ENCODE measurements at places on chromosomes 2 and 18.

- DNase-seq = no peak
Observed at GRCh38 chr2:108586631-108587030, 52.4 kb downstream of the LIMS1 start.

GRCh38 chr2:118148809-118149208, 60.5 kb downstream of the INSIG2 start:
- DNase-seq = no peak

GRCh38 chr2:99242151-99242550, 13.3 kb downstream of the LYG2 start:
- DNase-seq = no peak

- no peak for DNase-seq
Observed at GRCh38 chr2:116467243-116467642, 1347.2 kb upstream of the DDX18 start.

DNA sequence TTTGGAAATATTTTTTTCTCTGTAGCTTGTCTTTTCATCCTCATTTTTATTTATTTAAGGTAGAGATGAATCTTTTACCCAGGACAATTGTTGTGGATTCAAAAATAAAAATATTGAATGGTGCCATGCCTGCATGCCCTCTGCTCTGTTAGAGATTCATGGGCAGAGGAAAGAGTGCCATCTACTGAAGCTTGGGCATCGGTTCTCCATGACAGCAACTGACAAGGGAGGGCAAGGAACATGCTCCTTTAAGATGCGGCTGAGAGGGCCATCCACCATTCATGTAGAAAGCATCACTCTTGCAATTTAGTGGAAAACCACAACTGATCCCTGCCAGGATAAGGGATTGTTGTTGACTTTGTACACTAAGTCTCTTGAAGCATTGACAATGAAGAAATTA, 79.9 kb downstream of the PARD3B start:
- DNase-seq = no peak

GRCh38 chr2:137051778-137052398, 286.5 kb downstream of the THSD7B start:
- DNase-seq = no peak

DNA sequence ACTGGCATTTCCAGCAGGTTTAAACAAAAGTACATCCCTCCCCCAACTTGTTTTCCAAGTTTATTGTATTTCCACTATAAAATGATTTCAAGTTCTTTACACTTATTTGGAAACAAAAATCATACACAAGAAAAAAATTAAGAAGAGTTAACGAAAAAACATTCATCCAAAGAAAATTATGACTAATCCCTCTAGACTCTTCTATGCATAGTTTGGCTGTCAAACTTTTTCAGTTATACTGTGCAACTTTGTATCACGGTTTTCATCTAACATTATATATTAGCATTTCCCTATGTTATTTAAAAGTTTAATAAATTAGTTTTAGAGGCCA, 627 bp downstream of the WDCP start:
- DNase-seq = no peak

DNA sequence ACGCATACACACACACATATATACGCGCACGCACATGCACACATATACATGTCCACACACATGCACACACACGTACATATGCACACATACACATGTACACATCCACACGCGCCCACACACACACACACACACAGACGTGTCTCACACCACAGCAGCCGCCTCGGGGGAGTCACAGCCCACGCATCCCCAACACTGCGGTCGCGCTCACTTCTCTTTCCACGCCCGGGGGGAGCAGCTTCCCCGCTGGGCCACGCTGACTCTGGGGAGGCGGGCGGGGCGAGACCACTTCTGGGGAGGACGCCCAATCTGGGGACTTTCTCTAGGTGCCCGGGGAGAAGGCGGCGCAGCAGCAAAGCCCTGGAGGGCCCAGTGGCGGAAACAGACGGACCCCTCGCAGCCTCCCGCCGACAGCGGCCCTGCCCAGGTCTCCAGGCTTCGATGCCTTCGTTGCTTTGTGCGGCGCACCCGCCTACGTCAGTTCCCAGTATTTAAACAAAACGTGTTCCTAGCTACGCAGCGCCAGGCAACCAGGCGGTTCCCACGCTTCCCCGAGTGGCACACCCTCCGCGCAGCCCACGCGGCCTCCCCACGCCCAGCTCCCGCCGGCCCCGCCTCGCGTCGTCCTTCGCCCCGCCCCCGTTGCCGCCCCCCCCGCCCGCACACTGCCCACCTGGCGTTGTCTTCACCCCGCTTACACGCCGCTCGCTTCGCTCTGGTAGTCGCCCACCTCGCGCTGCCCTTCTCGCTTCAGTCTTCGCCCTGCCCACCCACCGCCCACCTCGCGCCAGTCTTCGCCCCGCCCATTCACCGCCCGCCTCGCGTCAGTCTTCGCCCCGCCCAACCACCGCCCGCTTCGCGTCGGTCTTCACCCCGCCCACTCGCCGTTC, 810 bp upstream of the RBFA start:
- DNase-seq = no peak

- no peak for DNase-seq
Observed at GRCh38 chr2:99707592-99707991, 217.8 kb upstream of the REV1 start.

GRCh38 chr2:146451972-146452371, 1392.9 kb upstream of the ACVR2A start:
- DNase-seq = no peak

GRCh38 chr2:33336036-33336625, 140.3 kb upstream of the RASGRP3 start:
- DNase-seq = no peak

DNA sequence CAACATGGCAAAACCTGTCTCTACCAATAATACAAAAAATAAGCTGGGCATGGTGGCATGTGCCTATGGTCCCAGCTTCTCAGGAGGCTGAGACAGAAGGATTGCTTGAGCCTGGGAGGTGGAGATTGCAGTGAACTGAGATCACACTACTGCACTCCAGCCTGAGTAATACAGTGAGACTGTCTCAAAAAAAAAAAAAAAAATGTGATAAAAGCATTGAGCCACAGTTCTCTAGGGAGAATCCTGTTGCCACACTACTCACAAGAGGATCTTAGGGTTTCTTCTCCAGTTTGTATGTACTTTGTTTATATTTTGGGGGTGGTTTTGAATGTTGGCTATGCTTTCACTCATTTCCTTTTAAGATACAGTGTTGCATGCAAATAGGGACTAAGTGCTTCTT, 62.0 kb downstream of the TMEM185B start:
- DNase-seq = no peak

- no peak for DNase-seq
Observed at GRCh38 chr2:209808521-209808920, 36.9 kb downstream of the UNC80 start.

DNA sequence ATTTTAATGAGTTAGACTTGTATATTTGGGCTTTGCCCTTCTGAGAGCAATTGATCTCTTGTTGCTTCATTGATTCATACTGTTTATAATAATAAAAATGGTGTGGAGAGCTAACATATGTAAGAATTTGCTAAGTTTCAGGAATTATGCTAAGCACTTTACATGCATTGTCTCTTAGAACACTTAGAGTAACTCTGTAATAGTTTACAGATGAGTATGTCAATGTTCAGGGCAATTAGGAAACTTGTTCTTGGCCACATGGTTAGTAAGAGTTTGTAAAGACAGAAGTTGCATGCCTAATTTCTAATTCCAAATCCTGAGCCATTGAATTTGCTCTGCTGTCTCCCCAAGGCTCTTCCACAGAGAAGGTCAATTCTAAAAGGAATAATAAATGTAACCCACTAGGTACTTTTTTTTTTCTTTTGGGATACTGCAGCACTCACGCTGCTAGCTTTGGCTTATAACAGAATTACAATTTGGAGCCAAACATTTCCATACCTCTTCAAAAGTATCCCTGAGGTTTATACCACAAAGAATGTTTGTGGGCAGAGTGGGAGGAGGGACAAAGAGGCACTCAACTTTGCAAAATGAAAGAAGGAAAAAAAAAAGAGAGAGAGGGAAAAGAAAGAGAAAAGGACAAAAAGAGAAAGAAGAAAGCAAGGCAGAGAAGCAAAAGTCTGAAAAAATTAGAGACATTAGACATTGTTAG, 232.4 kb downstream of the CALCRL start:
- no peak for DNase-seq

DNA sequence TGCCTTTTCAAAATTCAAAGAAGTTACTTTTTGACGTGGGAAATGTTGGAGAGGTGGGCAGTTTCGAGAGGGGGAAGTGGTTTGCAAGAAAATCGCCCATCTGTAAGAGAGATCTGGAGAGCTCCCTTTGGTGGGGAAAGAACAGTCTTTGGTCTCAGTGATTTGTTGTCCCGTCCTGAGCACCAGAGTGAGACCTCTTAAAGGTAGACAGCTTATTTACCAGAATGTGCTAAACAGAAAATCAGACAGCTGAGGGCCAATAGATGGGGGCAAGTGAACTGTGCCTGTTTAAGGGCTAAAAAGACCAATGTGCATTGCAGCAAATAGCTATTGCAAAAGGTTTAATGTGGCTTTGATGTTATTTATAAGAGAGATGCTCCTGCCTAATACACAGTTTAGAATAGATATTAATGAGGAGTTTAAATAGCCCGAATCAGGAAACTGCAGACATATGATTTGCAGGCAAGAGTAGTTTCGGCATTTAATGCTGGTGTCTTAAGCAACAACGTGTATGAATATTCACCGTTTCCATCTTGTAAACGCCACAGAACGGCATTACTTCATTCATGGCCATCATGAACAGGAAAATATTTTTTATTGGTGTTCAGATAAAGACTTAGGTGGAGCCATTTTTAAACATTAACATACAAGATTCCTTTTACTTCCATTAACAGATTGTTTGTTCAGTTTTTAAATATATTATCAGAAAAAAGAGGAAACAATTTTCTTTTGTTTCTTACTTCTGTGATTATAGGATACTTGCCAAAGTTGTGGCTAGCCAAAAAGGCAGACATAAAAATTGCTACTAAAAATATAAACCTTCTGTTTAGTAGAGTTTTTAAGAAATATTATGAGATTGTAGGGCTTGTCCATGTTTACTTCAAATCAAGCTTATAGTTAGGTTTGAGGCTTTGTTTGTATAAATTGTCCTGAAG, 29.6 kb downstream of the ARHGAP15 start:
- no peak for DNase-seq

- no peak for DNase-seq
Observed at GRCh38 chr2:33126552-33126951, 179.8 kb downstream of the LTBP1 start.

GRCh38 chr2:102027036-102027980, 35.5 kb downstream of the IL1R2 start:
- DNase-seq = no peak
